ENCODE measurements at places on chromosomes 7 and 10.

DNA sequence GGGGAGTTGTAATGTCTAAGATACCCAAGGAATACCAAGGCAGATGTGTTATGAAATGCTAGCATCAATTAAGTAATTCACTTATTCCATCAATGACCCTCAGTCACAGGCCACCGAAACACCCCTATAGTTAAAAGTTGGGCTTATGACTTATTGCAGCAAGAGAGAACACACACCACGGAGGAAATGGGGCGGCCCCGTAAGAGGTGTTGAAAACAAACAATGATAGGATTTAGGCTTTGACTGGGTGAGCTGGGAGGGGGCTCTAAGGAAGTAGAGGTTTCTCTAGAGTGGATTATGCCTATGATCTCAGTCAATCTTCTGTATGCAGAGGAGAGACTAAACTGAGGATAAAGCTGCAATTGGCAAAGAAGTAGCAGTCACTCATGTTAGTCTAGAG is 45.4 kb upstream of the PRKCQ start:
- no peak for DNase-seq

DNA sequence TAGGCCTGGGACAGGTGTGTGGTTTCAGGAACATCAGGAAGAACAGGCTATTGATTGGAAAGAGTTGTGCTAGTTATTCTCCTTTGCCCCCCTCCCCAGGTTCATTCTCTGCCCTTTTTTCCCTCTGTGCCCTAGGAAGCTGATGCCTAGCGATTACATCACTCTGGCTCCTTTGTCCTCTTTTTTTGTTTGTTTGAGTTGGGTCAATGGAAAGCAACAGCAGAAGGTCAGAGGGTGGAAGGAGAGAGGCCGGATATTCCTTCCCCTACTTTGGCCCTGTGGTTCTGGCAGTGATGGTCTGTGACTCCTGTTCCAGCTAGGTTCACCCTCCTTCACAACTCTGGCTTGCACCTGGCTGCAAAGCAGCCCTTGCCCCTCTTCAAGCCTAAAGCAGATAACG is 18.9 kb downstream of the LOXL4 start:
- DNase-seq = no peak

DNA sequence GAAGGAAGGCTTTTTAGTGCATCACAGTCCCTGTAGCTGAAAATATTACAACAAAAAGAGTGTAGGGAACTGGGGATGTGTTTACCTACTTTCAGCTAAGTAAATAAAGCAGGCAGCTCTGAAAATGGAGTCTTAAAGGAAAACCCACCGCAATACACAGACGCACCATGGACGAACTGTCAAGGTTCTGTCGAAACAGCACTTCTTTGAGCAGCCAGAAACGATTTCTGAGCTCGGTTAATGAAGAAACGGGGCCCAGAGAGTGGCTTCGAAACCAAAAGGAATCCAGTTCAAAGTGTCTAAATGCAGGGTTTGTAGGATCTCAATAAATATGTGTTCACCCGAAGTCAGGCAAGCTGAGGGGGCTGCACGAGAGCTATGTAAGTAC is 275.4 kb upstream of the NEBL start:
- DNase-seq = no peak

GRCh38 chr10:11141571-11142091 is 124.0 kb downstream of the CELF2 start:
- no peak for DNase-seq

DNA sequence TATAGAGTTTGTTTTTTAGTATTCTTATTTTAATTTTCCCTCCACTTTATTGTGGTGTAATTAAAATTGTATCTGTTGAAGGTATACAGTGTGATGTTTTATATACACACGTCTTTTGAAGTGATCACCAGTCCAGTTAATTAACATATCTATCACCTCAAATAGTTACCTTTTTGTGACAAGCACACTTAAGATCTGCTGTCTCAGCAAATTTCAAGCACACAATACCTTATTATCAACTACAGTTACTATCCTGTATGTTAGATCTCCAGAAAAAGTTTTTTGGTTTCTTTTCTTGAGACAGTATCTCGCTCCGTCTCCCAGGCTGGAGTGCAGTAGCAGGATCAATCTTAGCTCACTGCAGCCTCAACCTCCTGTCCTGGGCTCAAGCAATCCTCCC is 8.7 kb downstream of the WIPI2 start:
- DNase-seq = no peak

DNA sequence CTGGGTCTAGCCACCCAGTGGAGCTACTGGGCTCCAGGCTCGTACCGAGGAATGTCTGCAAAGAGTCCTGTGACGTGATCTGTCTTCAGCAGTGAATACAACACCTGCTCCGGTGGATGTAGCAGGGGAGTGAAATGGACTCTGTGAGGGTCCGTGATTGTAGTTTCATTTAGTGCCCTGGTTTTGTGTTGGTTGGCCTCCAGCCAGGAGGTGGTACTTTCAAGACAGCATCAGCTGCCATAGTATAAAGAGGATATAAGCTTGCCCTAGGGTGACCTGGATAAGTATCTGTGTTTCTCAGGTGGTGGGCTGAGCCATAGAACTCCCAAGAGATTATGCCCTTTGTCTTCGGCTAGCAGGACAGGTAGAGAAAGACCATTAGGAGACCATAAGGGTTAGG is 24.6 kb upstream of the WNT2 start:
- no peak for DNase-seq

- no peak for DNase-seq
Observed at GRCh38 chr10:99540657-99541531, 8.2 kb downstream of the NKX2-3 start.

- no peak for DNase-seq
Observed at GRCh38 chr10:131743190-131744151, 157.3 kb upstream of the PPP2R2D start.

GRCh38 chr7:2632733-2633537 is 1.1 kb downstream of the TTYH3 start:
- DNase-seq = peak; percentile 65

GRCh38 chr10:129709627-129710509 is 242.8 kb downstream of the MGMT start:
- no peak for DNase-seq

DNA sequence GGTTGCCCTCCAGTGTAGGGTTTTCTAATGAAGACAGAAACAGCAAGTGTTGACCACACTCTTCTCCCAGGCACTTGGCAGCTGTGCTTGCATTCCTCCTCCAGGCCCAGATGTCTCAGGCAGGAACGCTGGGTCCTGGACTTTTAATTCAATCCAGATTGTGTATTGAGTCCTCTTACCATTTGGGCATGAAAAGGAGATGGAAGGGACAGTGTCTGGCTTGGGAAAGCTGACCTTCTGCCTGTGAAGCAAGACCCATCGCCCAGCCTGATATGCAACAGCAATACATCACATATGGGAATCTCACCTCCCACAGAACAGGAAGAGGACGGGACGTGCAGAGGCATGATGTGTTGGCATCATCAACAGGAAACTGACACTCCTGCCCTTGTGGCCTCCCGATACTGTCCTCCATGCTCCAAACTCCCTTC is 174.4 kb upstream of the LYZL2 start:
- peak; percentile 76 for DNase-seq

DNA sequence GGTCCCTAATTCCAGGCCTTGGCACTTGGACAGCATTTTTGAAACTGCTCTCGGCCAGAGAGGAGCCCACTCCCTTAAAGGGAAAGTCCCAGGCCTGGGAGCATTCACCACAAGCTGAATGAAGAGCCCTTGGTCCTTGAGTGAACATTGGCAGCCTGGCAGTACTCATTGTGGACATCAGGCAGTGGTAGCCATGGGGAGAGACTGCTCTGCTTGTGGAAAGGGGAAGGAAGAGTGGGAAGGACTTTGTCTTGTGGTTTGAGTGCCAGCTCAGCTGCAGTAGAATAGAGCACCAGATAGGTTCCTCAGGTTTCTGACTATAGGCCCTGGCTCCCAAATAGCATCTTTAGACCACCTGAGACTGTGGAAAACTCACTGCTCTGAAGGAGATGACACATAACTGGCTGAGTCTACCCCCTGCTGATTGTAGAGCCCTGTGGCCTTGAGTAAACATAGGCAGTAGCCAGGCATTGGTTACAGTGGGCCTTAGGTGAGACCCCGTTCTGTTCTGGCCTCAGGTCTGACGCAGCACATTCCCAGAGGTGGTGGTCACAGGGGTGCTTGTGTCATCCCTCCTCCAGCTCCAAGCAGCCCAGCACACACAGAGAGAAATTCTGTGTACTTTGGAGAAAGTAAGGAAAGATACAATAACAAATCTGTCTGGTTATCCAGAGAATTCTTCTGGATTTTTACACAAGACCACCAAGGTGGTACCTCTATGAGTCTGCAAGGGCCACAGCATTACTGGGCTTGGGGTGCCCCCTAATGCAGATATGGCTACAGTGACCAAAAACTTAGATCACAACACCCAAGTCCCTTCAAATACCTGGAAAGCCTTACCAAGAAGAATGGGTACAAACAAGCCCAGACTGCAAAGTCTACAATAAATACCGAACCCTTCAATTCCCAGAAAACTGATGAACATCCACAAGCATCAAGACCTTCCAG is 153.8 kb downstream of the GNAI1 start:
- DNase-seq = no peak

GRCh38 chr7:100437150-100438100 is 1.1 kb upstream of the PPP1R35 start:
- DNase-seq = peak; percentile 8

- DNase-seq = no peak
Observed at GRCh38 chr7:119232091-119232490, 1007.6 kb downstream of the ANKRD7 start.

GRCh38 chr7:95421847-95422444 is 12.9 kb downstream of the PON2 start:
- DNase-seq = no peak

DNA sequence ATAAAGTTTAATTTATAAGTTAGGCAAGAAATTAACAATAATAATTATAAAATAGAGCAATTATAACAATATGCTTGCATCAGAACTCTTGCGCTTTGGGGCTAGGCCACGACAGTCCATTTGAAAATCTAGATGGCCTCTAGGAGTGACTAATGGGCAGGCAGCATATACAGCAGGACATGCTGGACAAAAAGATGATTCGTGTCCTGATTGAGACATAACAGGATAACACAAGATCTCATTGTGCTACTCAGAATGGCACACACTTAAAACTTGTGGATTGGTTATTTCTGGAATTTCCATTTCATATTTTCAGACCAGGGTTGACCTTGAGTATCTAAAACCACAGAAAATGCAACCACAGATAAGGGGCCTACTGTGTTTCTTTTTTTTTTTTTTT is 27.5 kb downstream of the CTNNA3 start:
- no peak for DNase-seq

Data from uterus (tissue), 4 donors.